ENCODE measurements at places on chromosomes 11 and 22.

DNA sequence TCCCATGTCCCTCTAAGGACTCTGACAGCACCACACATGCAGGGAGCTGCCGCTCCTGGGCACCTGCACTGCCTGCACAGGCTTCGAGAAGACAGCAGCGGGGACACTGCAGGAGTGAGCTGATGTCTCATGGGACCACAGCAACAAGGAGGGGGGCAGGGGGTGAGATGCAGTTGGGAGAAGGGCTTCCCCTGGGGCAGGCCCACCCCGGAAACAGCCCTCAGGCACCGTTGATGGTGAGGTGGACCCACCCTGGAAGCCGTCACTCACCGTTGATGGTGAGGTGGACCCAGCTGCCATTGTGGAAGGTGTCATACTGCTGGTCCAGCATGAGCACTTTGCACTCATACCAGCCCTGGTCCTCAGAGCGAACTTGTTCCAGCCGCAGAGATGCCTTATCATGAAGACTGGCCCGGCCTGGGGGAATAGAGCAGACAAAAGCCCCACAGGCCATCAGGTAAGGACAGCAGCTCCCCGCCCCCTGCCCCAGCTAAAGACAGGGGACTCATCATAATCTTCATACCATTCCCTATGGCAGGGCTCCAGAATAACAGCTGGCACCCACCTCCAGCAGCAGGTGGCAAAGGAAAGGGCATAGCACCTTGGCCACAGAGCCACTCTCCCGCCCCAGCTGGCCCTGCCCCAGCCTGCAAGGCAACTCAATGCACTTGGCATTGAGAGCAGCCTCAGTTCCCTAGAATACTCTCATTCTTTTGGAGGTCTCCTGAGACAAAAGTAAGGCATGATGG, 12.6 kb downstream of the IGSF9B start:
- DNase-seq, result no peak

GRCh38 chr11:102158164-102158735, 48.0 kb downstream of the YAP1 start:
- DNase-seq, result no peak

GRCh38 chr11:46381048-46381818, at the start of gene MDK:
MDK (plus strand) TSS chr11:46381669; CDS start chr11:46382058, 389 bp downstream.
- no peak for DNase-seq

GRCh38 chr11:10747733-10748132, 3.3 kb upstream of the CTR9 start:
- no peak for DNase-seq

GRCh38 chr11:1523077-1523476, 36.5 kb upstream of the MOB2 start:
- no peak for DNase-seq

Measured in AG09319 (cell line).